WTC11 (cell line): ENCODE measurements at places on chromosomes 4 and X. TPM values are rescaled to one million over a fixed set of nuclear protein-coding genes. Genes with fewer than 3 reads are reported as not detected.

The PCDH10 gene
- total RNA-seq: 7.8 to 13.9 TPM (median 13.1 TPM) in 3 replicates

The PRRG3 gene
- total RNA-seq: 5.1 to 9.8 TPM (median 7.1 TPM) in 3 replicates

The PHOX2B gene
- not detected in 3 replicates for total RNA-seq

- H3K4me1 ChIP-seq: peaks cover 22% of the 10 kb centered on the region
- peak overlapping the region; percentile 76 for H3K4me3 ChIP-seq
- peaks cover 69% of the 10 kb centered on the region for H3K27me3 ChIP-seq
- no peak for DNase-seq
- no peak overlapping the region for H3K27ac ChIP-seq
Observed at GRCh38 chr4:157222771-157223160, 2.2 kb downstream of the GRIA2 start.

DNA sequence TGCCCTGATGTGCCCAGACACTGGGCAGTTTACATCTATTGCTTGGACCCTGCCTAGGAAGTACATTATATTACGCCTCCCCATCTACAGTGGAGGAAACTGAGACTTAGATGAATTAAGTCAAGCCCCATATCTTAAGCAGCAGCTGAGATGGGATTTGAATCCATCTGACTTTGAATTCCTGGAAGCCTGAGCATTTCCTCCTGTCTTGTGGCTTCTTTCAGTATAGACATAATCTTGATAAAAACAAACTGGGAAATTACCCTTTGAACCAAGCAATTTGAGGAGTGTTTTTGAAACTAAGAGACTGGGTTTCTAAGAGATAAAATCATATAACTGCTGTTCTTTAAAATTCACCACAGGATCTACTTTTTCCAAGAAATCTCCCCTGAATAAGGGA is 18.6 kb downstream of the LIMCH1 start:
- DNase-seq: no peak
- no peak overlapping the region for H3K27ac ChIP-seq
- H3K27me3 ChIP-seq: peaks cover 4% of the 10 kb centered on the region
- no peak overlapping the region for H3K4me3 ChIP-seq
- no peaks in the 10 kb centered on the region for H3K36me3 ChIP-seq

DNA sequence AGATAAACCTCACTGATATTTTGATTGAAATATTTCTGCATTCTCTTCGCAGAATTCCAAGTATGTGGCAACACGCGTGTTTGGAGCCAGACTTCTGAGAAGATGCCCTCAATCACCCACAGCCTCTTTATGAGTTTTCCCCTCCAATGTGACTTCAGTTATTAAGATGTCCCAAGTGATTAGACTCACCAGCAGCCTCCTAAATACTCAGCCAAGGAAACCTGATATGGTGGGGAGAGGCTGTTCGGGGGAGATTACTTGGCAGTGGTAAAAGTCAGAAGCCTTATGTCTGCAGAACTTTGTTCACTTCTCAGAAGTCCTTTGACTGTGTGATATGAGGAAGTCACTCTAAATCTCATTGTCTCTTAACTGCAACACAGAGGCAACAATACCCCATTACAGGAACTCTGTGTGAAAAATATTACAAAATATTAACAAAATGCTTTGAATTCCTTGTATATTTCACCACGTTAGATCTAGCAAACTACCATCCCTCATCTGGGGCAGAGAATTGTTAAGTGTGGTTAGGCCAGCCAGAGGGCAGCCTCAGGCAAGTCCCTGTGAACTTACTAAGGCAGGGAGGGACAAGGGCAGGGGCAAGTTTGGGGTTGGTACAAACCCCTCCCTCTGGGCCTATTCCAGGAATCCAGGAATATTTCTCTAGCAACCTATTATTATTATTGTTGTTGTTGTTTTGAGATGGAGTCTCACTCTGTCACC is 151.4 kb upstream of the USP9X start:
- DNase-seq: no peak
- peak overlapping the region; percentile 82 for H3K27ac ChIP-seq
- H3K4me1 ChIP-seq: peaks cover 11% of the 10 kb centered on the region
- H3K4me3 ChIP-seq: no peak overlapping the region
- no peaks in the 10 kb centered on the region for H3K27me3 ChIP-seq
